ENCODE measurements at places on chromosomes 3 and 15. TPM values are rescaled to one million over a fixed set of nuclear protein-coding genes. Genes with fewer than 3 reads are reported as not detected.

The SLC25A20 gene
- total RNA-seq = 15.8 TPM

The GALNT15 gene
- 59.4 TPM for total RNA-seq

The HIGD2B gene
- 0.37 TPM for total RNA-seq

The SNTN gene
- not detected for total RNA-seq

The CFAP91 gene
- total RNA-seq = 3.6 TPM

The GOLGA6L7 gene
- not detected for total RNA-seq

The ADGRG7 gene
- not detected for total RNA-seq

The LRRK1 gene
- 15.2 TPM for total RNA-seq

The INKA1 gene
- 3.3 TPM for total RNA-seq

The GUCA1C gene
- not detected for total RNA-seq

The CHRM5 gene
- total RNA-seq = not detected

All from stomach (tissue), 19 donors.